Cerebellar nuclear complex (tissue), 1 donor: ENCODE measurements at places on chromosomes 12 and 14.

DNA sequence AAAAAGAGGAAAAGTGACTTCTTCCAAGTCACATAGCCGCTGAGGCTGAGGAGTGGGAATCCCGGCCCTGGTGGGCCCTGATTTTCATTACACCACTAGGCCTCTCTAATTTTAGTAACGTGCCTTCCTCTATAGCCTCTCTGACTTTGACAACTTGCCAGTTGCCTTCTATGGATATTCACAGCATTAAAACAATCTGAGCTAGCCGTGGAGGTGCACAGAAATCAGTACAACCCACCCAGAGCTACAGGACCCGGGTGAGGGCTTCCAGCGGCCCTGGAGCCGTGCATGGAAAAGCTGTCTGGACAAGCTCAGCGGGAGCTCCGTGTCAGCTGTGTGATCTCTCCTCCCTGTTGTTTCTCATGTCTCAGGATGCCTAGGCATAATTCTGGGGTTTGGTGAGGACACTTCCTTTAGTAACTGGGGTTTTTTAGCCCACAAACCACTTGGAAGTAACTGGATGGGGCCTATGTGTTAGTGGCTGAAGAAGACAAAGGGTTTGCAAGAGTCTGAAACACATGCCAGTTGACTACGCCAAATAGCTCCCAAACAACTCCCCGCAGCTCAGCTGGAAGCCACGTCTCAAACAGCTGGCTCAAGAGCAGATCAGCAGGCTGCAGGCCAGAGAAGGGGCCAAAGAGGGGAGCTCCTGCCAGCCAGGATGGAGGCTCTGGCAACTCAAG, 53.0 kb downstream of the SSH1 start:
- no peak for DNase-seq

- DNase-seq: no peak
Measured at GRCh38 chr14:72925815-72926291, 411 bp upstream of the DCAF4 start.

DNA sequence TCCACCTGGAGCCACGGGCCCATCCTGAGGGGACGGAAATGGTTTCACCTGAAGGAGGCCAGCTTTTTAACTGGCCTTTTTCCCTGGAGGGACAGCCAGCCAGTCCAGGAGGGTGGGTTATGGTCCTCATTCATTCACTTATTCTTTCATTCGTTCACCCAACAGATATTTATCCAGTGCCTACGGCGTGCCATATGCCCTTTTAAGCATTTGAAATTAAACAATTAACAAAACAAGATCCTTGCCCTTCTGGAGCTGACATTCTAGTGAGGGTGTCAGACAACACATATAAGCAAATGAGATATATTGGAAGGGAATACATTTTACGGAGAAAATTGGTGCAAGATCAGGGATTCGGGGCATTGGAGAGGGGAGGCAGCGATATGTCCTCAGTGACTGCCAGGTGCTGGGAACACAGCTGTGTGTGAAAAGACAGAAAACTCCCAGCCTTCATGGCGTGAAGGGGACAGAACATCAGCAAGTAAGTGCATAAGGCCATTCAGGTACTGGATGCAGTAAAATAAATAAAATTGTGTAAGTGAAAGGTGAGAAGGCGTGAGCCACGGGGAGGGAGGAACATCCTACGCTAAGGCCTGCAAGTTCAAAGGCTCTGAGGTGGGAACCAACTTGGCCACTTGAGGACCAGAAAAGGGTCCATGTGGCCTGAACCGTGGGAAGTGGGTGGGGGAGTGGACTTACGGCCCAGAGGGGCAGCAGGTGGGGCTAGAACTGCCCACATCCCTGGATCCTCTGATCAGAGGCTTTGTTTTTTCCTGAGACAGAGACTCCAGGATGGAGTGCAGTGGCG, 684 bp upstream of the ABCB9 start:
- DNase-seq: no peak

DNA sequence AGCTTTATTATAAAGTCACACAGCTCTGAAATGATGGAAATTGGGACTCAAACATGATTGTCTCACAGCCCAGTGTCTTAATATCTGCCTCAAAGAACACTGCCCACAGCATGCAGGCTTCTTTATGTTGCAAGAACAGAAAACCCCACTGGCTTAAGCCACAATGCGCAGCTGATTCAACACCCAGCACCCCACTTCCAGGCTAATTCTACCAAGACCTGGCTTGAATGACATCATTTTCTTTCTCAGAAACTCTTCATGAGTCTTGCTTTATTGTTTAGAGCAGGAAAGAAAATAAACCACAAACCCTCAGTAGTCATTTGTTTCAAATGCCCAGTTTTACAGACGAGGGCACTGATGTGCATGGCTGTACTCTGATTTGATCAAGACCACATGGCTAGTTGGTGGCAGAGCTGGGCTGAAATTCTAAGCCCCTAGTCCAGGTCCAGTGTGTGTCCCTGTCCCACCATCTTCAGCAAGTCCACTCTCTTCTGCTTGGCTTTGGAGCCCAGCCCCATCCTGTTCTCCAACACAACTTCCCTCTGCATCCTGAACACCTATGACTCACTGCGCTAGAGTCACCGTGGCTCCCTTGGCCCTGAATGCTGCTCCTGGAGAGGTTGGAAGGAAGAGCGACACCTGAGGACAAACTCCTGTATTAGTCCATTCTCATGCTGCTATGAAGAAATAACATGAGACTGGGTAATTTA, 50.3 kb upstream of the SRSF5 start:
- peak; percentile 66 for DNase-seq

GRCh38 chr12:82655751-82656150, 31.0 kb upstream of the TMTC2 start:
- no peak for DNase-seq

DNA sequence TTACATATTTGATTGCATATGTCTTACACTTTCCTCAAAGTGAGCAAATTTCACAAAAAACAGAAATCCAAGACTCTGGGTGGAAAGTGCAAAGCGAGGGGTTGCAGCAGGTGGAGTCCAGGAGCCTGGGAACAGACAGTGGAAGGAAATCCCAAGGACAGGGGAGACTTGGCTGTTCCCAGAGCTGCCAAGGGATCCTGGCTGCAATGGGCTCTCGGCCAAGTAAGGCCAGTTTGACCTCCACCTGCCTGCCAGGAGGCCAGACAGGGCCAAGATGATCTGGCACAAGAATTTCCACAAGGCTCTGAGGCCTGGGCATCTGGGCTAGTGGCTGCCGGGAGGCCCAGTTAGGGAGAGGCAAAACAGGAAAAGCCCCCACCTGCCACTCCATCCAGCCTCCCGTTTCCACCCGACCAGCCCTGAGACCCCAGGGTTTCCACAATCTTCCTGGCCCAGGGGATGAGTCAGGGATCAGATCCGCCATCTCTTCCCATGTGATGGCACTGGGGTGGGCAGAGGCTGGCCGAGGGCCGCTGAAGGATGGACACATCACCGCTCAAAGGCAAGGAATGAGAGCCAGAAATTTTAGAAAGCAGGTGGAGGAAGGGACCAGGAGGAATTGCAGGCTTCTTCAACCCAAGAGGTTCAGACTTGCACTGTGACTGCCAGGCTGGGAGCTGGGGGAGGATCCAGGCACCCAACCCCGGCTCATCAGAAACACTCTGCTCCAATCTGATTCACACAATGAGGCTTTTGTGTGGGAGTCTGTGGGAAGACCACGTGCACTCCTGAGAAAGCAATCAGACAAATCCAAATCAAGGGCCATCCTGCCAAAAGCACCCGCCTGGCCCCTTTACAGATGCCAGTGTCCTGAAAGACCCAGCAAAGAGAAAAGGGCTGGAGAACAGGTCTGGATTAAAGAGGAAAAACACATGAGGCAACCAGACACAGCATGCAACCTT, 16.3 kb downstream of the SCARB1 start:
- peak; percentile 13 for DNase-seq

GRCh38 chr12:4287325-4288211, 14.0 kb downstream of the CCND2 start:
- DNase-seq: no peak

DNA sequence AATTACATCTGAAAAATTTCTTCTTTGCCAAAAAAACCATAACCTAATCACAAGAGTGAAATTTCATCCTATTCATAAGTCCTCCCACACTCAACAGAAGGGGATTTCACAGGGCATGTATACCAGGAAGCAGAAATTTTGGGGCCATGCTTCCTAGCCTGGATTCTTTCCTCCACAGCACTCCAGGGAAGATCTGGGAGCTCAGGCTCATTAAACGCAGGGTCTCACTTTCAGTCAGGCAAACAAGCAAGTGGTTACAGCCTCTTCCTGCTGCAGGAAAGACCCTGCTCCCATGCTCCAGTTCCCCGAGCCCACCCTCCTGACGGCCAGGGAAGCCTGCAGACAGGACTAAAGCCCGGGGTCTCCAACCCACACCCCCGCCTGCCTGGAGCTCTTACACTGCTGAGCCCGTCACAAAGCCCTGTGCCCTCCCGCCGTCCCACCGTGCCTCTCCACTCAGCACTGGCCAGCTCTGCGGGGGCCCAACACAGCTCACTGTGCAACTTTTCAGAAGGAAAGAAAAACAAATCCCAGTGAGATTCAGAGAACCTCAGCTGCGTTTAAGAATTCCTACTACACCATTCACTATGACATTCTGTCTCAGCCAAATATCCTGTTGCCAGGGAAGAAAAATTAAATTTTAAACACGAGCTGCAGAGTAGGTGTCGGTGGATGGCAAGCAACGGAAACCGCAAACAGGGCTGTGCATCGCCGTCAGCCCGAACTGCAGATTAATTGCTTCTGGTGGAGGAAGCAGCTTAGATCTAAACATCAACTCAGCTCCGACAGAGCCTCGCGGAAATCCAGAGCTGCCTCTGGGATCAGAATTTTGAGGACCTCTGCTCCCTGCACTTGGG, 106.7 kb upstream of the SFSWAP start:
- DNase-seq: no peak

DNA sequence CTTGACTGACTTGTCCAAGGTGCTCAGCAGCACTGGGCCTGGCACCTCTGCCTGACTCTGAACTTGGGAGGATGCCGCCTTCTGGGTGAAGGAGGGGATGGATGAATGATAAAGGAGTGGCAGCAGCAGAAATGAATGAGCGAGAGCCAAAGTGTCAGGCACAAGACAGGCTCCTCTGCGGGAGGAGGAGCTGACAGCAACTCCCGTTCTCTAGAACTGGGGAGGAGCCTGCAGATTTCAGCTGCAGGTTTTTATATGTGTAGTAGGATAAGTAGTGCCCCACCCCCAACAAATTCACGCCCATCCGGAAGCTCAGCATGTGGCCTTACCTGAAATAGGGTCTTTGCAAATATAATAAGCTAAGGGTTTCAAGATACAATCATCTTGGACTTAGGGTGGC, 33.1 kb downstream of the SLC8B1 start:
- DNase-seq: no peak

GRCh38 chr12:115926037-115926670, 351.3 kb downstream of the MED13L start:
- no peak for DNase-seq

- peak; percentile 35 for DNase-seq
Measured at GRCh38 chr12:62720661-62721330, 214.2 kb downstream of the PPM1H start.

DNA sequence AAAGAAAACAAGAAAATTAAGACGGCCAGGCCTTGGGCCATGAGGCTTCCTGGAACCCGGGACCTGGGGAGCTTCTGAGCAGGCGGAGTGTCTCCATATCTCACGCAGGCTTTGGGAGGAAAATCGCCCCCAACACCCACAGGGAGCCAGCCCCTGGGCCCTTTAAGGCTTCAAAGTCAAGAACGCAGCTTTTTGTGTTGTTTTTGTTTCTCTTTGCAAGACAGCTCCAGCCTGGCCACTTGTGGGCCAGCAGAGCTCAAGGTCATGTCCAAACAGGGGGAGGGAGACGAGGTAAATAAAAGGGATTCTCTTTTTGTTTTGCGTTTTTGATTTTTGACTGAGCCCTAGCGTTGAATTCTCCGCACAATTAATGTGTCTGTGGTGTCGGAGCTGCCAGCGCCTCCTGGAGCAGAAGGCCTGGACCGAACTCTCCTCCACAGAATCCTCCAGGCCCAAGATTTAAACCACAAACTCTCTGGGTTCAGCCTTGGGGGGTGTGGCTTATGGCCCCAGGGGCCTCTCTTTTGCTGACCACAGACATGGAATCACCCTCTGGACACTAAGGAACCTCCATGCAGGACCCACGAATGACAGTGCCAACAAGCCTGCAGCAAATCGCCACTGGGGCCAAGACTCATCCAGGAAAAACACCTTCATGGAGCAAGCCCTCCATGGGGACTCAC, 8.2 kb downstream of the SCARB1 start:
- DNase-seq: no peak

DNA sequence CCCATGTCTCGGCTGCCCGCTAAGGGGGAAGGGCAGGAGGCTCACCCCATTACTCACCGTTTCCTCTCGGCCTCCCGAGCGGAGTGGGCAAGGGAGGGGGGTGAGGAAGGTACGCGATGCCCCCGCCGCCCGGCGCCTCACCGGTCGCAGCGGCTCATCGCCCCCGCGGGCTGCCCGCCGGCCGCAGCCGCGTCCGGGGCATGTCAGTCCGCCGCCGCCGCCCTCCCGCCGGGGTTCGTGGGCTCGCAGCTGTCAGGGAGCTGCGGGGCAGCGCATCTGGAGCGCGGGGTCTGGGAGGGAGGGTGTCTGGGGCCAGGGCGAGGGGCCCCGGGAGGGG, 461 bp downstream of the SLC8A3 start:
- no peak for DNase-seq

DNA sequence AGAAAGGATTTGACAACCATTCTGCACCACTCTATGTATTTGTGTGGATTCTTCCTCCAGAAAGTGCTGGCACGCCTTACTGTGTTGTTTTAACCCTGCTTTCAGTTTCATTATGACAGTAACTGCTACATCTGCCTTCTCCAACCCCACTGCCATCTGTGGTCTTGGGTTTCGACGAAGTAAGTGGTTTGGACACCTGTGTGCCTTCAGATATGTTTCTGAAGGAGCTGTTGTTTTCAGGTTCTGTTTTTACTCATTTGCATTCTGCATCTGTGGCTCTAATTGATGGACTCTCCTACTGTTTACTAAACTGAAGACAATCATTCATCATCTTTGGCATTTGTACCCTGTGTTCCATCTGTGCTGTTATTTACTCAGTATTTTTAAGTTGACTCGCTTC, 4.1 kb downstream of the TSHR start:
- DNase-seq: no peak

DNA sequence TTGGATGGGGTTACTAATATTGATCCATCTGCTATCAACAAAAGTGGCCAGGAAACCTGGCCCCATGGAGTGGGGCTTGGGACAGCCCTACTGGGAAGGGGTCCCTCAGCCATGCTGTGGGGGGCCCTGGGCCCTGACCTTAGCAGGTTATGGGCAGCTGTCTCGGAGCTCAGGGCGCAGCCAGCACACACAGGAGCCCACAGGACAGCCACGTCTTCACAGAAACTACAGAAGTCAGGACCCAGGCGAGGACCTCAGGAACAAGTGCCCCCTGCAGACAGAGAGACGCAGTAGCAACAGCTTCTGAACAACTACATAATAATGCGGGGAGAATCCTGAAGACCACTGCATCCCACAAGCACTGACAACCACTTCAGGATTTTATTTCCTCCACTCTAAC, 11.9 kb upstream of the FKBP11 start:
- DNase-seq: no peak

- DNase-seq: no peak
Measured at GRCh38 chr12:3045989-3046388, 31.2 kb upstream of the TSPAN9 start.
